ENCODE measurements at places on chromosomes 11 and 22.

GRCh38 chr11:65826984-65827735 is 6.6 kb upstream of the SNX32 start:
- no peak for DNase-seq

DNA sequence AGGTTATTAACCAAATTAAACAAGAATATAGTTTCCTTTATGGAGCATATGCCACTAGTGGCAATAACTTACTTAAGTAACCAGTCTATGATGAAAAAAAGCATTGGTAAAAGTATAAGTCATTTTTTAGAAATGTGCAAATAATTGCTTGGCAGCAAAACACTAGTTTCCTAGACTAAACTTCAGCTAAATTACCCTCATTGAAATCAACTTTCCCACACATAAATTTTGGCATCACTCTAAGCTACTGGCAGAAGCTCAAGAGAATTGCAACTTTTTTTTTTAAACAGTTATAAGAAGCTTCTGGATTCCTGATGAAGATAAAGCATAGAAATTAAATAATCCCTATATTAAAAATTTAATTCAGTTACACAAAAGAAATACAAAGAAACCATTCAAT is 12.5 kb downstream of the CCDC34 start:
- DNase-seq = no peak

DNA sequence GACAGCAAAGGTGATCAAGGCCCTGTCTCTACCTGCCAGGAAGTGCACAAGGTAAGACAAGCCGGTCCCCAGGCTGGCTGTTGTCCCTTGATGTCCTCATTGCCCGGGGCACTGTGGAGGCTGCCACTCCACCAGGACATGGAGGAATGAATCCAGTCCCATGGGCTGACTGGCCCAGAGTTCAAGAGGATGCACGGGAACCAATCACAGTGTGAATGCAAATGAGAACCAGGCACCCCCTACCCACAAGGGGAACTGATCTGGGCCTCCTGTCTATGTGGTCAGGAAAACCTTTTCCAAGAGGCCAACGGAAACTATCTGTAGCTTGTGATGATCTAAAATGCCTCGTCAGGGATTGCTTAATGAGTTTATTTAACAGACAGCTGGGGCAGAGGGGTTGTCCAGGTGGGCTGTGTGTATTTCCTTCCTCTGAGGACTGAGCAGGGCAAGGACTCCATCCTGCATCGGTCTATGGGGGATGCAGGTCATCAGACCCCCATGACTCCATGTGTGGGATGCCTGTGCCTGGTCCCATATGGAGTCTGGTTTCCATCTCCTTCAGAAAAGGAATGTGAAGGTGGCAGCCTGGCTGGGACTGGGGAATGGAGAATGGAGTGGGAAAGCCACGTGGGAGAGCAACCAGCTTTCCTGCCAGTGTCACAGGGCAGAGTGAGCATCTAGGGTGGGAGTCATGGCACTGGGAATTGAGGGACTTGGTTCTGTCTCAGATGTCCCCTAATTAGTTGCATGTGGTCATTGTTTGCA is 60.5 kb downstream of the CD82 start:
- DNase-seq = no peak

DNA sequence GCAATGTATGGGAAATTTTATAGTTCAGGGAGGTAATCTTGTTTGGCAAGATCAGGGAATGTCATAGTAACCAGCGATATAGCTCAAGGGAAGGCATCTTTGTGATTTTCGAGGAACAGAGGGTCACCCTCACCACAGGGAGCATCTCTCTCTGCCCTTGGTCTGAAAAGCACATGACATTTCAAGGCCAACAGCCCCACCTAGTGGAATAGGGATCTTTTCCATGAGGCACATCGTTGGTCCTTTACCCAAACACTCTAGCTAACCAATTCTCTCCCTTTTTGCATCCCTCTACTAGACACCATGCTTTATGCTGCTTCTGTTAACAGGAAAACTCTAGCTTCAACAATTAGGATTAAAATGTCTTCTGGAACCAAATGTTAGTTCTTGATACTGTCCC is 179.0 kb downstream of the GRM5 start:
- no peak for DNase-seq

- no peak for DNase-seq
Observed at GRCh38 chr11:42762348-42762747, 549.4 kb upstream of the API5 start.

DNA sequence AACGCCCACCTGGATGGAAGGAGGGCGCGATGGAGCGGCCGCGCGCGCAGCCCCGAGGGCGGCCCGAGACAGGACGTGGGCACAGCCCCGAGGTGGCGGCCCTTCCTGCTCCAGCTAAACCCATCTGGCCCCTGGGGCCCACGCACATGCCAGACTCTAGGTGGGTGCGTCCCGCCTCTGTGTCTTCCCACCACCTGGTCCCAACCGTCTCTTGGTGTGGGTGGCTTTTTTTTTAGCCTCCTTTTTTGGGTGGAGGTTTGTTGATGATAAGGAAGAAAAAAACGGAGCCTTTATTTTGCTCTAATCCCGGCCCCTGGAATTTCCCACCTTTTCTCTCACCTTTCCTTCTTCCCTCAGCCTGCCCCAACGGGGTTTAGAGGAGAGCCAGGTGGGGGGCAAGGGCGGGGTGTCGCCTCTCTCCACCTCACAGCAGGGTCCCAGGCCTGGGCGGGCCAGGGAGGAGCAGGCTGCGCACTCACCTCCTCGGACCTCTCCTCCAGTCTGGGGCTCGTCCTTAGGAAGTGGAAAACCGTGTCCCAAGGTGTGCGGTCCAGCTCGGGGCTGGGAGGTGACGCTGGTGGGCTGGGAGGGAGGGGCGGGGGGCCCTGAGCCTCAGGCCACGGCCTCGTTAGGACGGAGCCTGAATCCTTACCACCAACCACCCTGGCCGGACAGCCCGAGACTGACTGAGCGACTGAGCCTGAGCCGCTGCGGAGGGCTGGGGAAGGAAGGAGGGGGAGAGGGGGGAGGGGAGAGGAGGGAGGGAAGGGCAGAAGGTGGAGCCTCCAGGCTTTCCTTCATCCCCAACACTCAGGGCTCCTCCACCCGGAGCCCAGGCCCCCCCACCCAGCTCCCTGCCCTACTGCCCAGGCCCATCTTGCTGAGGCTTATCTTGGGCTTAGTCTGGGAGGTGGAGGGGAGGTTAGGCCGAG is at the start of gene SOX10:
SOX10 (minus strand) TSS at position 696 of the 932 bp plus-strand sequence. CDS start 771 bp downstream, outside the sequence.
- DNase-seq = no peak

- no peak for DNase-seq
Observed at GRCh38 chr22:49880281-49880680, 26.6 kb downstream of the ZBED4 start.

- DNase-seq = no peak
Observed at GRCh38 chr11:17005646-17006045, 8.6 kb downstream of the PLEKHA7 start.

- no peak for DNase-seq
Observed at GRCh38 chr11:88704485-88704884, 361.3 kb downstream of the GRM5 start.

GRCh38 chr11:61279934-61280659 is 15.0 kb downstream of the VWCE start:
- DNase-seq = no peak

DNA sequence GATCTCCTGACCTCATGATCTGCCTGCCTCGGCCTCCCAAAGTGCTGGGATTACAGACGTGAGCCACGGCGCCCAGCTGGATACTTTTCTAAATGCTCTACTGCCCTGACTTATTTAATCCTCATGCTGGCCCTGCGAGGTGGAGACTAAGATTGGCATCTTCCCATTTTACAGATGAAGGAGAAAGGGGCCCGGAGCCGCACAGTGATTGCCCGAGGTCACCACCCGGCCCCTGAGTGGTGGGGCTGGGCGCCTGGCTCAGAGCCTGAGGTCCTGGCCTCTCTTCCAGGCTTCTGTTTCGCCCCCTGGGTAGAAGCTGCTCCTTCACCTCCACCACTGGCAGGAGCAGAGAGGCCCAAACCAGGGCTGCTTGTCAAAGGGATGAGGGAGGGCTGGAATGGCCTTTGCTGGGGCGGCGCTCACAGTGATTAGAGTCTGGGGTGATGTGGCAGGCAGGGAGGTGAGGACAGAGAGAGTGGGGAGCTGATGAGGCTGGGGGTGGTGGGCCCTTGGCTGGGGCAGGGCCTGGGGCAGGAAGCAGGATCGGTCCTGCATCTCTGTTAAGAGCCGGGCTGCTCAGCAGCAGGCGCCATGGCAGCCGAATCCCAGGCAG is 15.4 kb upstream of the MPPED1 start:
- DNase-seq = no peak
